Hindlimb muscle (tissue), 1 donor: ENCODE measurements at places on chromosomes 3 and 15.

DNA sequence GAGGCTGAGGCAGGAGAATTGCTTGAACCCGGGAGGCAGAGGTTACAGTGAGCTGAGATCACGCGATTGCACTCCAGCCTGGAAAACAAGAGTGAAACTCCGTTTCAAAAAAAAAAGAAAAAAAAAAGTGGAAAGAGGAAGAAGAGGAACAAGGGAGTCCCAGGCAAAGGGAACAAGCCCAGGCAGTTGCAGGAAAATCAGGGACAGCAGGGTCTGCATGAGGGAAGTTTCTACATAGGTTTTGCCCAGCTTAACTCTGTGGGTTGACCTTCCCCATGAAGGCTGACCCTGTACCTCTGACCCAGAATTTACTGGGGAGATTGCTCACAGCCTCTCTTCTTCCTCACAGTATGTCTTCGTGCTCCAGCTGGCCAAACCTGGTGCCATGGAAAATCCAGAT is 12.3 kb downstream of the RBP1 start:
- no peak for DNase-seq

DNA sequence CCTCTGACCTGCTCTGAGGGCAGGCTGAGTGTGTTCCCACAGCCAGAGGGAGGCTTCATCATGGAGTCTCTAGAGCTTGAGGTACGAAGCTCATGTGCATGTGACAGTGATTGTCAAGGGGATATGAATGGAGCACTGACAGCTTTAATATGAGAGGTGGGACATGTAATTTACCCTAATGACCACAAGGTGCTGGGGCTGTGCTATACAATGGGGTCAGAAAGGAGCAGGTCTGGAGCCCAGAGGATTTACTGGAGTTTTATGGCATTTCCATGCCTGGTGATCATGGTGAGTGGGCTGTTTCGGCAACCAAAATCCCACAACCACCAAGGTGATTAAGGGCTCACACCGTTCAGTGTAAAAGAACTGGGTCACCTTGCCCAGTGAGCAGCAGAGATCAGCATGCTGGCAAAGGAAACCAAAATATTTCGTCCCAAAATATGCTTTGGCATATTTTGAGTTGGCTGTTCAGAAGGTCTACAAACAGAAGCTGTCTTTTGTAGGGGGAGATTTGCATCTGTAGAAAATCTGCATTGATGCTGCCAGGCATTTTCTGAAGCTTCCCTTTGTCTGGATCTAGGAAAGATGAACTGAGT is 40.1 kb upstream of the RASGRF1 start:
- DNase-seq: no peak

DNA sequence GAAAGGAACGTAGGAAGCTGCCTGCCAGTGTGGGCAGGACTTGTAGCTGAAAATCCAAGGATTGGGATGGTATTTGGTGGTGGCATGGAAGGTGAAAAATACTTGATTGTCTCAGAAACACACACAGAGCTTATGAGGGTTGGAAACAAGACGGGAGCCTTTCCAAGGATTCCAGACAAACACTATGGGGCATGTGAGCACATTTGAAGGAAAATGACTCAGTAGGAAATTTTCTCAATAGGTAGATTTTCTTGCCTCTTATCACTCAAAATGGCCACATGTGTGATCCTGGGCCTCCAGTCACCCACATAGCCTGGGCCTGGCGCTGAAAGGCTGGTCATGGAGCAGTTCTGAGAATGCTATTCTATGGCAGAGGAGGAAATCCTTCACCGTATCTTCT is 47.4 kb downstream of the CCNL1 start:
- no peak for DNase-seq

DNA sequence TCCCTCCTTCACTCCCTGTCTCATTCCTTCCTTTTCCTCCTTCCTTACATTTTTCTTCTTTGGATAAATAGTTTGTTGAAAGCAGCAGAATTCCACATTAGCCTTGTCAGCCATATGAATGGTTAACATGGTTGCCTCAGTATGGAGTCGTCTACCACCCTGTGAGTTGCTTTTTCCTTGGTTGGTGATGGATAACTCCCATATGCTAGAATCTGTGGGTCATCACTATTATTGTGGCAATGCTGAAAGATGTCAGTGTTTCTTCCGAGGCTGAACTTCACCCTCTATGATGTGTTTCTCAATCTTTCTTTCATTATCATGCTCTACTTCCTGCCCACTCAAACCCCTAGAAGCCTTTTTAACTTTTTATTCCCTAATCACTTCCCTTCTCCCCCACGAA is 481.8 kb upstream of the KCNMB2 start:
- no peak for DNase-seq

GRCh38 chr15:70401709-70402108 is 304.0 kb upstream of the TLE3 start:
- peak; percentile 61 for DNase-seq

GRCh38 chr15:40031300-40031699 is 7.7 kb downstream of the SRP14 start:
- no peak for DNase-seq
